ENCODE measurements at places on chromosomes 12 and 14.

DNA sequence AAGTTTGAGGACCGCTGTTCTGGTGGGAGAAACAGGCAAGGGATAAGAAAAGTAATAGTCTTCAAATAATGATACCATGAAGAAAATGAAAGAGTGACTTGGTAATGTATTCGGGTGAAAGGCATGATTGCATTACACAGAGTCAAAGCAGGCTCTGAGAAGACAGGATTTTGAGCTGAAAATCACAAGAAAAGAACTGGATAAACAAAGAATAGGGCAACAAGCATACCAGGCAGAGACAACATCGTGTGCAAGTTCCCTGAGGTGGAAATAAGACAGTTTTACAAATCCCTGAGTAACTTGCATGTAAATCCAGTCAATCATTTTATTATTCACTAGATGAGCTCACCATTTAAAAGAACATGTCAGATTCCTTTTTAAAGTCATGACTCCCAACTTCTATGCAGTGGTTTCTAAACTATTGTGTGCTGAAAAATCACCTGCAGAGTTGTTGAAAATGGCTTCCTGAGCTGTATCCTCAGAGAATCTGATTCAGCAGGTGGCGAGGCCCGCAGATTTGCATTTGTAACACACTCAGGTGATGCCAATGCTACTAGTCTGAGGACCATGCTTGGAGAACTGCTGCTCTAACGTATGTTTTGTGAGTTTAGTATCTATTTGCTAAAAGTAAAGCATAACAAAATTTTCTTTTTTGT, 133.0 kb upstream of the ABCD2 start:
- DNase-seq = no peak

GRCh38 chr12:128820723-128821432, 2.9 kb downstream of the SLC15A4 start:
- peak; percentile 44 for DNase-seq

DNA sequence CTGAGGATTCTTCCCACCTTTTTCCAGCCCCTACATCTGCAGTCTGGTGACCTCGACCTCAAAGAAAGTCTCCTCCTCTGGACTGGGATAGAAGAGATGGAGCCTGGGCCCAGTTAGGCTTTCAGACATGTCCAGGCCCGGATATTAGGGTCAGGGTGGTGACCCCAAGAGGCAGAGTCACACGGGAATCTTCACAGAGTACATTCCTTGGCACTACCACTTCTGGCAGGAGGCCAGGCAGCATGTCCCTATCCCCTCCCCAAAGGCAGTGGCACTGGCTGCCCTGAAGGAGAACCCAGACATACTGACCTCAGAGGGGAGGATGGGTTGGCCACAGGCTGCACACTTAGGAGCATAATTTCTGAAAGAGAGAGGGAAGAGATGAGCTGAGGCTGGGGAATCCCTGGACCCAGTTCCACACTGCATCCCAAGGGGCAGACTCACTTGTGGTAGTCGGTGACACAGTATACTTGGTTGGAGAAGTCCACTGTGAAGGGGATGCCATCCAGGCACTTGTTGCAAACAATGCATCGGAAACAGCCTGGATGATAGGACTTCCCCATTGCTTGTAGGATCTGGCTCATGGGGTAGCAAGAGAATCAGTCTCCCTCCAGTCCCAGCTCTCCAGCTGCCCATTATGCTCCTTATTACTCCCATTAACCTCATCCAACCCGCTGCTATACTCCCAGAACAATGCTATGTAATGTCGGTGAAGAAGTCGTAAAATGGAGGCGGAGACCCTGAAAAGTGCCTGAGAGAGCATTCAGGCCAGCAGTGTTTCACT, 7.6 kb downstream of the AJUBA start:
- DNase-seq = no peak

DNA sequence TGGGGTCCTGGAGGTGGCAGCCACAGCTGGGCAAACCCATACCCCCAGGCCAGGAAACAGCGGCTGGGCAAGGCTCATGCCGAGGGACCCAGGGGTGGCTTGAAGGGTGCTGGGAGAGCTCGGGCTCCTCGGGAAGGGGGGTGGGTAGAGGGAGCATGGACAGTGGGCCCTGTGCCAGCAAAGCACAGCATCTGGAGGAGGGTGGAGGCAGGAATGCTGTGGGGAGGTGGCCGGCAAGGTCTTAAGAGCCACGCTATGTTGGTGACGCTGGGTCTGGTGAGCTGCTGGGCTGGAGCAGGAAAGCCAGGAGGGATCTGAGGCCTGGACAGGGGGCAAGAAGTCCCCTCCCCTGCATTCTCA, 48.2 kb upstream of the DLK1 start:
- DNase-seq = no peak

DNA sequence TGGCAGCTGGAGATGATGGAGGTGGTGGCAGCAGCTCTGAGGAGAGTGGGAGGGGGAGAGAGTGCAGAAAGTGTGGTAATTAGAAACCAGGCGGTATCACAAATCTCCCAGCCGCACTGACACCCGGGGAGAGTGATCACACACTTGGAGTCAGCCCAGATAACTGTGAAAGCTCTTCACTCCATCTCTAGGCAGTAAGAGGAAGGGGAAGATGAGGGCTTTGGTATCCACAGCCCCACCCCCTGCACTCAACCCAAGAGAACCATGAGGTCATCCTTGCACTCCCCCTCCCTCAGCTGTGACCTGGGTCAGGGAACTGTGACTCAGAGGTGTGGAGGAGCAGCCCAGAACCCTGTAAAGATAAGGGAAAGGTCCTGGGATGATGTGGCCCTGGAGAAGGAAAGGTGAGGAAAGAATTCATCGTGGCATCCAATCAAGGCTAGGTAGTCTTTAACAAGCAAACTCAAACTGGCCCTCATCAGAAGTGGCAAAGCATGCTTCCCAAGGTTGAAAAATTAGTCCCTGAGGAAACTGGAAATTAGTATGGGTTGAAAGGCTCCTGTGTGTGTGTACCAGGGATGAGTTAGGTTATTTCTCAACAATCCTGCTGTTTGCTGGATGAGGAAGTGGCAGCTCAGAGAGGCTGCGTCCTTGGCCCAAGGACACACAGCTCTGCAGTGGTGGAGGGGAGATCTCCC, 111.0 kb upstream of the LHX5 start:
- DNase-seq = no peak

GRCh38 chr12:13044906-13045299, 722 bp downstream of the FAM234B start:
- no peak for DNase-seq

DNA sequence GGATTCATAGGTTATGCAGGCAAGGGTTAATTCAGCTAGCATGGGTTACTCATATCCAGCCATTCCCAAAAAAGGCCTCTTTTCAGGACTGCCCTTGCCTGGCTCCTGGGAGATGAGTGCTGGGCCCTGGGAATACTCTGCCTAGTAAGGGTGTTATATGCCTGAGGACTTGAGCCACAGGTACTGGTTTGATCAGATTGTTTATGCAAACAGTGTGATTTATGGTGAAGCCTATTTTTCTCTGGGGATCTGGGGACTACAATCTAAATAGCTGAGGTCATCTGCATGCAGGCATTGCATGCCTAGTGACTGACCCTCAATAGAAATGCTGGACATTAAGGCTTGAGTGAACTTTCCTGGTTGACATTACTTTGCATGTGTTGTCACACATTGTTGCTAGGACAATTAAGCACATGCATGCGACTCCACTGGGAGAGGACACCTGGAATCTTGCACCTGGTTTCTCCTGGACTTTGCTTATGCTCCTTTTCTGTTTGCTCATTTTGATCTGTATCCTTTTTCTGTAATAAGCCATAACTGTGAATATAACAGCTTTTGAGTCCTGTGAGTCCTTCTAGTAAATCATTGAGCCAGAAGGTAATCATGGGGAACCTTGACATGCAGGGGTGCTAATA, 73.0 kb downstream of the RAD51B start:
- no peak for DNase-seq

- peak; percentile 16 for DNase-seq
These were observed 11.1 kb upstream of the DPF3 start for GRCh38 chr14:72904840-72905561.

- DNase-seq = no peak
These were observed 34.9 kb downstream of the SYNE3 start for GRCh38 chr14:95481391-95482022.

- DNase-seq = no peak
These were observed 21.6 kb downstream of the ASPG start for GRCh38 chr14:104107101-104107581.

- DNase-seq = no peak
These were observed 355.1 kb upstream of the CCDC196 start for GRCh38 chr14:66131111-66131510.

DNA sequence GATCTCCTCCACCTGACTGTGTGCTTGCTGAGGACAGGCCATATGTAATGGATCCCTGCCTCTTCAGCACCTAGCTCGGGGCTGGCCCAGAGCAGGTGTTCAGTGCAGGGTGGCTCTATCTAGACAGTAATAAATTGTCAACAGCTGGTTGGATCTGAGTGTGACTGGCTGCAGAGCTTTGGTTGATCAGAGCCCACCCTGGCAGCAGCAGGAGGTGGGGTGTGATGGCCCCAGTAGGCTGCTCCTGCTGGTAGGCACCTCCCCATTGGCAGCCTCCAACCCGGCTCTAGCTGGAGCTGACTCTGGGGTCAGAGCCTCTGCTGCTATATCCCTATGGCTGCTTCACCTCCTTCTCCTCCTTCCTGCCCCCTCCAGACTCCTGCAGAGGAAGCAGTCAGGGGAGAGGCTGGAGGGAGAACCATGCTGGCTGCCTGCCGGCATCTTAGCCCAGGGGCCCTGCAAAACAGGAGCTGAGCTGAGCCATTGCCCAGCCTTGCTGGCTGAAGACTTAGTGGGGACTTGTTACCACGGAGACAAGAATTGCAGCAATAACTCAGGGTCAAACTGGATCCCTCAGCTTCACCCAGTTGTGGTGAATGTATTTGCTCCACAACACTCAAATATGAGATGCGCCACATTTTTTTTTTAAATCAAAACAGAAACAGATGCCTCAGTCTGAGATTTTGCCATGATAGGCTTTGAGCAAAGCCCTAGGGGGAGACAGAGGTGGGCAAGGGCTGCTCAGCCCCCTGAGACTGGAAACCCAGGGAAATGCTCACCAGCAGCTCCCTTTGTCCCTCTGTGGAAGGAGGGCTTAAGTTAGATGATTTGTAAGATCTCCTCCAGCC, 22.2 kb downstream of the TMEM63C start:
- DNase-seq = peak; percentile 38

DNA sequence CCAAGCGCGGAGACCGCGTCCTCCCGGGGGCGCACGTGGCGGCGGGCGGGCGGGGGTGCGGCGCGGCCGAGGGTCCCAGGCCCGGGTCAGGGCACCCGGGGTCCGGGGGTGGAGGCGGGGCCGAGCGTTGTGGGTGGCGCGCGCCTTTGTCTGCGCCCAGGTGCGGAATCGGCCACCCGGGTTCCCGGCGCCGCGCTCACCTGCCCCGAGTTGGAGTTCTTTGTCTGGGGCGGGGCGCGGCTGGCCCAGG, 50.1 kb downstream of the LRCOL1 start:
- DNase-seq = no peak

- DNase-seq = no peak
These were observed 94.9 kb downstream of the OSBPL8 start for GRCh38 chr12:76464631-76465166.

GRCh38 chr12:63348556-63348955, 197.6 kb upstream of the AVPR1A start:
- no peak for DNase-seq

DNA sequence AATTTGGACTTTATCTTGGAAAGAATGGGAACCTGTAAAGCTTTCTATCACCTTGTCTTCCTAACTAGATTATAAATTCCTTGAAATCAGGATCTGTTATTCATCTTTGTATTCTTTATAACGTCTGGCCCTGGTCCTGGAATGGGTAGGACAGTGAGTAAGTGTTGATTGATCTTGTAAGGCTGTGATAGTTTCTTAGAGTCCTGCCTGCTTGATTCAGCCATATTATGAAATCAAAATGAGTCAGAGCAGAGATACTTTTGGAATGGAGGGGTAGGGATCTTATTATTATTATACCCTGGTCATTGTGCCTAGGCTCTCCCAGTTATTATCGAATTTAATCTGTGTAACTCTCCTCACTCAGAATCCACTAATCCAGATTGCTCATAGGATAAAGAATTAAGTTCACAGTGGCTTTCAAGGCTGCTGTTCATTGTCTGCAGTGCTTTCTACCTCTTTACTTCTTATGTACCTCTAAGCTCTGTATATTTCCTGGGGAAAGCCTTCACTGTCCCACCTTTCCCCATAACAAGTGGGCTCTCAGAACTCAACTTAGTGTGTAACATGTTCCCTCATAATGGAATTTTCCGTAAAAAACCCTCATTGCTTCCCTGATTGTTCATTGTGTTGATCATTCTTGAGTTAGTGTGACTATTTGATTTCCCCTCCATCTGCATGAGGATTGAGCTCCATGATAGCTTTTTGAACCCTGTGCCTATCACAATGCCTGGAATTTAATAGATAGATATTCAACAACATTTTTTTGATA, 93.3 kb downstream of the DAAM1 start:
- no peak for DNase-seq

DNA sequence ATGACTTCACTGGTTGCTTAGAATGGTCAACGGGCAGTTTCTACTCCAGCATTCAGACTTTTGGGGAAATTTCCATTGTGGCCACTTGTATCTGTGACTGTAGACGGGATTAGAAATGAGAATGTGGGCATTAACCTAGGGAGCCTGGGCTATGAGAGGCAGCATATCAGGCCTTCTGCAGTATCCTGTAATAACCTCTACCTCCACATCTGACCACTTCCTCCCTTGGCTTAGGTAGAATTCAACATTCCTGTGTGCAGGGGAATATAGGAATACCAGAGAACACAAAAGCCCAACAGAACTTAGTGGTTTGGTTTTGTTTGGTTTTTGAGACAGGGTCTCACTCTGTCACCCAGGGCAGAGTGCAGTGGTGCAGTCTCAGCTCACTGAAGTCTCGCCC, 76.4 kb upstream of the HOXC13 start:
- DNase-seq = no peak

DNA sequence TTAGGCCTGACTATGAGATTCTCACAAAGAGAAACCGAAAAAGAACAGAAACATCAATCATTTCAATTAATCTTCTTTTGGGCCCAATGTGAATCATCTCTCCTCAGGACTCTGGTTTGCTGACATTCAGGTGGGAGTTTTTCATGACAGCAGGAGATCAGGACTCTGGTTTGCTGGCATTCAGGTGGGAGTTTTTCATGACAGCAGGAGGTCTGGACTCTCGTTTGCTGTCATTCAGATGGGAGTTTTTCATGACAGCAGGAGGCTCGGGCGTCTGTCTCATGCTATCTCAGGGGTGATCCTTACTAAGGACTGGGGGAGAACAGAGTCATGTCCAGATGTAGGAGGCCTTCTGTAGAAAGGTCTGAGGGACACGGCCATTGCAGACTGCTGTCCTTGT, 40.1 kb upstream of the PARP11 start:
- DNase-seq = no peak

DNA sequence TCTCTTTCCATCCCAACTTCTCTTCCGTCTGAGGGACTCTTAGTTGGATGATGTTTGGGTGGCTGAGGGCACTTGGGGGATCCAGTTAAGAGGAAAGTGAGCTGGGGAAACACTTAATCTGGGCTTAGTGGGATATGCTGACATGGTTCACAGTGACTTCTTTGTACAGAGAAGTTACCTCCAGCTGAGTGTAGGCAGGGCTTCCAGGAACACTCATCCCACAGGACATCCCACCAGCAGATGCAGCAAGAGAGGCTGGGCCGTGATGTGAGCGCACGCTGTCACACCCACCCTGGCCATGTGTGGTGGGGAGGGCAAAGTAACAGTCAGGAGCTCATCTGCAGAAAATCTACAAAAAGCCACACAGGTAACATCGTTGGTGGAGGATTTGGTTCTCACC, 832 bp upstream of the CACNA2D4 start:
- no peak for DNase-seq

Data from hypothalamus (tissue), 51 donors.